ENCODE measurements at places on chromosomes 11 and 22. TPM values are rescaled to one million over a fixed set of nuclear protein-coding genes. Genes with fewer than 3 reads are reported as not detected.

The SLC22A9 gene
- total RNA-seq, result not detected

The TYR gene
- total RNA-seq, result 0.06 TPM

The TRPM5 gene
- total RNA-seq, result 0.41 TPM

The TTC28 gene
- total RNA-seq, result 28.1 TPM

The MMP7 gene
- total RNA-seq, result not detected

The ALX4 gene
- not detected for total RNA-seq

The SYT8 gene
- not detected for total RNA-seq

GRCh38 chr11:48020092-48020755 is 39.9 kb downstream of the PTPRJ start:
- no peak overlapping the region for H3K4me3 ChIP-seq
- H3K27ac ChIP-seq, result no peak overlapping the region
- no peaks in the 10 kb centered on the region for H3K36me3 ChIP-seq
- DNase-seq, result peak; percentile 31

- H3K4me3 ChIP-seq, result no peak overlapping the region
- no peaks in the 10 kb centered on the region for H3K4me1 ChIP-seq
- peak overlapping the region; percentile 56 for H3K27ac ChIP-seq
- peaks cover 96% of the 10 kb centered on the region for H3K36me3 ChIP-seq
- no peak for DNase-seq
Measured at GRCh38 chr11:72704028-72704782, 30.0 kb upstream of the PDE2A start.

DNA sequence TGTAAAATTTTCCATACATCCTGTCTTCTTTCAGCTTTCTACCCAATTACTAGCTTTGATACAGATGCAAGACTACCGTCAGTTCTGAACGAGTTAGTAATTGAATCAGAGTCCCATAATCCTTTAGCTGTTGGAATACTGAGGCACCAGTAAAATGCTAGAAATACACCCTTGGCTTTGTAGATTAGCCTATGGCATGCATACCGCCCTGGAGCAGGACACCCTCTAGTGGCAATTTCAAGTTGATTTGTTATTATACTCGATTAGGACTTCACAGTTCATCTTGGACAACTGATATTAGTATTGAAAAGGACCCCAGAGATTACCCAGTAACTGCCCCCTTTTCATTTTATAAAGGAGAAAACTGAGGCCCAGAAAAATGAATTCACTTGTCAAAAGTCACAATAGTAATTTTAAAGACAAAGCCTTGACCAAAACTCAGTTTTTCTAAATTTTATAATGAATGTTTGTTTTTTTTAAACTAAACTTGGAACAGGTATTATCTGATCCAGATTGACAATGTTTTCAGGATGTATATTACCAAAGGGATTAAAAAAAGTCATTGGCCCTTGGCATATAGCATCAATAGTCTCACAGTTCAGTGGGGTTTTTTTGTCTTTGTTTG is 72.6 kb downstream of the HIPK3 start:
- no peaks in the 10 kb centered on the region for H3K27me3 ChIP-seq
- no peaks in the 10 kb centered on the region for H3K36me3 ChIP-seq
- no peak overlapping the region for H3K27ac ChIP-seq
- peak; percentile 57 for DNase-seq
- no peak overlapping the region for H3K4me3 ChIP-seq
- no peaks in the 10 kb centered on the region for H3K4me1 ChIP-seq

DNA sequence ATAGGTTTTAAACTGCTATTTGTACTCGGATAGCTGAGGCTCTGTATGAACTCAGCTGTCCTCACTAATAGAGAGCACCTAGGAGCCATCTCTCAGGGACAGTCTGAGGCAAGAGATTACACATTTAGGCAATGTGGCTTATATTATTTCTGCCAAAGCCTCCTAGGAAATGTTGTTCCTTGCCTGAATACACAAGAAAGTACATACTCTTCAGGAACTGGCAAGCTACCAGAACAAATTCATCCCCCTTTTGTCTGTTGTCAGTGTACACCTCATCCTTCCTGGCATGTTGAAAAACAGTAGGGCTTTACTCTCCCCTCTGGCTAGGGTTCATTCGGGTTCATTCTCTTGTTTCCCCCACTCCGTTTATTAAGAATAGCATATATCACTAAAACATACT is 615.9 kb upstream of the FAT3 start:
- no peak overlapping the region for H3K27ac ChIP-seq
- H3K27me3 ChIP-seq, result no peaks in the 10 kb centered on the region
- no peaks in the 10 kb centered on the region for H3K36me3 ChIP-seq
- no peak for DNase-seq
- H3K4me3 ChIP-seq, result no peak overlapping the region
- H3K4me1 ChIP-seq, result no peaks in the 10 kb centered on the region

- no peaks in the 10 kb centered on the region for H3K36me3 ChIP-seq
- no peak for DNase-seq
- H3K4me3 ChIP-seq, result no peak overlapping the region
- no peaks in the 10 kb centered on the region for H3K4me1 ChIP-seq
Measured at GRCh38 chr11:107078375-107078774, 60.1 kb upstream of the GUCY1A2 start.

GRCh38 chr11:35011389-35011788 is 95.0 kb downstream of the PDHX start:
- DNase-seq, result no peak
- H3K27me3 ChIP-seq, result no peaks in the 10 kb centered on the region
- H3K4me3 ChIP-seq, result no peak overlapping the region
- H3K36me3 ChIP-seq, result no peaks in the 10 kb centered on the region

GRCh38 chr11:112658431-112658878 is 302.8 kb upstream of the NCAM1 start:
- H3K36me3 ChIP-seq, result no peaks in the 10 kb centered on the region
- H3K27ac ChIP-seq, result no peak overlapping the region
- no peaks in the 10 kb centered on the region for H3K4me1 ChIP-seq
- DNase-seq, result no peak
- no peaks in the 10 kb centered on the region for H3K27me3 ChIP-seq

DNA sequence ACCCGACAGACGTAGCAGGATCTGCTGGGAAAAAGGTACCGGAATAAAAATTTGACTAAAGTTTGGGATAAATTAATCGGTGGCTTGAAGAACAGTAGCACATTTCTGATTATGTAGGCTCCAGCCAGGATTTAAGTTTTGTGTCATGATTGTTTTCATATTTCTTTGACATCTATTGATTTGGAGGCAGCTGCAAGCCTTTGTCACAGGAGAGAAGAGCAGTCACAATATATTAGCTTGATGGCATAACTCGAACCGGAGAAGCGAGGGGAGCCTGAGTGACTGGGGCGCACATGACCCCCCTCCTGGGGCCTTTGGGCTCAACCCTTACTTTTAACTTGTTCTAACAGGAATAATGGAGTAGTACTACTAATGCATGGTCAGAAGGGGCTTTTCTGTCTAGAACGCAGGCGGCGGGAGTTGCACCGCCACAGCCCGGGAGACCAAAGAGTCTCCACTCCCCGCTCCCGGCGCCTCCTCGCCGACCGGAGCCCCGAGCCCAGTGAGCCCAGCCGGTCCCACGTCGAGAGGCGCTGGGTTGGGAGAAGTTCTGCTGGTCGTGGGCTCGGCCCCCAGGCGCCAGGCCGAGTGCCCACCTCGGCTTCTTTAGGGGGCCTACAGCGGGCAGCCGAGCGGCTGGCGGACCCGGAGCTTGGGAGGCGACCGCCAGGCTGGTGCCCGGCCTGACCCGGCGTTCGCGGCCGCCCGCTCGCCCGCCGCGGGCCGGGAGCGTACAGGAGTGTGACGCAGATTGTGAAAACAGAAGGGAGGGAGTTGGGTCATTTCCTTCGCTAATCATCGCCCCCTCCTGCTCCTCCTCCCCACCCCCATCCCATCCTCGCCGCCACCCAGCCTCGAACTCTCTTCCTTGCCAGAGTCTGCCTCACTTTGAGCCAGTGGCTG is 15.7 kb upstream of the PAX6 start:
- H3K27ac ChIP-seq, result no peak overlapping the region
- H3K4me3 ChIP-seq, result no peak overlapping the region
- H3K36me3 ChIP-seq, result no peaks in the 10 kb centered on the region
- DNase-seq, result no peak
- H3K27me3 ChIP-seq, result peaks cover 90% of the 10 kb centered on the region

DNA sequence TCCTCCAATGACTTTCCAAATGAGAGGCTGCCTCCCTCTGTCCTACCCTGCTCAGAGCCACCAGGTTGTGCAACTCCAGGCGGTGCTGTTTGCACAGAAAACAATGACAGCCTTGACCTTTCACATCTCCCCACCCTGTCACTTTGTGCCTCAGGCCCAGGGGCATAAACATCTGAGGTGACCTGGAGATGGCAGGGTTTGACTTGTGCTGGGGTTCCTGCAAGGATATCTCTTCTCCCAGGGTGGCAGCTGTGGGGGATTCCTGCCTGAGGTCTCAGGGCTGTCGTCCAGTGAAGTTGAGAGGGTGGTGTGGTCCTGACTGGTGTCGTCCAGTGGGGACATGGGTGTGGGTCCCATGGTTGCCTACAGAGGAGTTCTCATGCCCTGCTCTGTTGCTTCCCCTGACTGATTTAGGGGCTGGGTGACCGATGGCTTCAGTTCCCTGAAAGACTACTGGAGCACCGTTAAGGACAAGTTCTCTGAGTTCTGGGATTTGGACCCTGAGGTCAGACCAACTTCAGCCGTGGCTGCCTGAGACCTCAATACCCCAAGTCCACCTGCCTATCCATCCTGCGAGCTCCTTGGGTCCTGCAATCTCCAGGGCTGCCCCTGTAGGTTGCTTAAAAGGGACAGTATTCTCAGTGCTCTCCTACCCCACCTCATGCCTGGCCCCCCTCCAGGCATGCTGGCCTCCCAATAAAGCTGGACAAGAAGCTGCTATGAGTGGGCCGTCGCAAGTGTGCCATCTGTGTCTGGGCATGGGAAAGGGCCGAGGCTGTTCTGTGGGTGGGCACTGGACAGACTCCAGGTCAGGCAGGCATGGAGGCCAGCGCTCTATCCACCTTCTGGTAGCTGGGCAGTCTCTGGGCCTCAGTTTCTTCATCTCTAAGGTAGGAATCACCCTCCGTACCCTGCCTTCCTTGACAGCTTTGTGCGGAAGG is 2.9 kb downstream of the APOC3 start:
- DNase-seq, result no peak
- H3K27me3 ChIP-seq, result no peaks in the 10 kb centered on the region
- H3K4me1 ChIP-seq, result peaks cover 17% of the 10 kb centered on the region
- no peaks in the 10 kb centered on the region for H3K36me3 ChIP-seq

DNA sequence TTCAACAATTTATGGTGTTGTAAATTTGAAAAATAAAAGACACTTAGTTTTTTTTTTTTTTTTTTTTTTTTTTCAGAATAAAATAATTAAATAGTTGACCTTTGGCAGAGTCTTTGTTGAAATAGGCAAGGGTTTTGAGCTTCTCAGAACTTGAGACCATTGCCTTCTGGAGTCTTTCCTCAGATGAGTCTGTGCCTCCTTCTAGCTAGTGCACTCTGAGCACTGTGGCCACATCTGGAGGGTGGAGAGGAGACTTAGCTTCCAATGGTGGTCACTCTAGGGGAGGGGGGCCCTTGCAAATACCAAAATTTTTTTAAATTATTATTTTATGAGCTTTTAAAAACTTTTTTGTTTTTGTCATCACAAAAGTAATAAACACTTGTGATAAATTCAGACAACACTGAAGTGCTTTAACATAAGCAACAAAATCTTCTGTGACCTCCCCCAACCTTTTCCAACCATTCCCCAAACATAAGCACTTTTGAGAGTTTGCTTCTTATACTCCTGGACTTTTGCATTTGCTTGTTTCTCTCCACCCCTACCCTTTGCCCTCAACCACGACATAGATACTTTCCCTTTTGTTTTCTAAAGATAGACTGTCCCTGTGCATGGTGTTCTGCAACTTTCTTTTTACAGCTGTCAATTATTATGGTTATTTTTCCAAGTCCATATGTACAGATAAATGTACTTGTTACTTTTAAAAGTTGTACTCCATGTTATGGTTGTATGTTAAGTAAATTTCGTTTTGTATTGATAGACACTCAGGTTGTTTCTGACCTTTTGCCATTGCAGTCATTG is 41.1 kb downstream of the BMAL1 start:
- no peak overlapping the region for H3K27ac ChIP-seq
- H3K36me3 ChIP-seq, result no peaks in the 10 kb centered on the region
- H3K4me3 ChIP-seq, result no peak overlapping the region
- peaks cover 15% of the 10 kb centered on the region for H3K4me1 ChIP-seq
- DNase-seq, result no peak

All from adrenal gland (tissue), 19 donors.